SK-MEL-5 (cell line): ENCODE measurements at places on chromosomes 13 and 19.
A peak's percentile ranks its signal among the peaks of the same experiment; 100 is the strongest.

GRCh38 chr19:47486900-47487299 lies 2.9 kb upstream of the KPTN start:
- no peak for DNase-seq

- no peak for DNase-seq
Measured at GRCh38 chr19:2633693-2634075, 68.8 kb downstream of the GNG7 start.

GRCh38 chr13:51251480-51251879 lies 29.3 kb downstream of the FAM124A start:
- no peak for DNase-seq

GRCh38 chr13:36998624-36999041 lies 507 bp downstream of the ALG5 start:
- DNase-seq = peak; percentile 4

GRCh38 chr19:963486-963951 lies 20.6 kb upstream of the WDR18 start:
- no peak for DNase-seq

- DNase-seq = no peak
Measured at GRCh38 chr13:59479629-59480028, 684.1 kb downstream of the DIAPH3 start.

DNA sequence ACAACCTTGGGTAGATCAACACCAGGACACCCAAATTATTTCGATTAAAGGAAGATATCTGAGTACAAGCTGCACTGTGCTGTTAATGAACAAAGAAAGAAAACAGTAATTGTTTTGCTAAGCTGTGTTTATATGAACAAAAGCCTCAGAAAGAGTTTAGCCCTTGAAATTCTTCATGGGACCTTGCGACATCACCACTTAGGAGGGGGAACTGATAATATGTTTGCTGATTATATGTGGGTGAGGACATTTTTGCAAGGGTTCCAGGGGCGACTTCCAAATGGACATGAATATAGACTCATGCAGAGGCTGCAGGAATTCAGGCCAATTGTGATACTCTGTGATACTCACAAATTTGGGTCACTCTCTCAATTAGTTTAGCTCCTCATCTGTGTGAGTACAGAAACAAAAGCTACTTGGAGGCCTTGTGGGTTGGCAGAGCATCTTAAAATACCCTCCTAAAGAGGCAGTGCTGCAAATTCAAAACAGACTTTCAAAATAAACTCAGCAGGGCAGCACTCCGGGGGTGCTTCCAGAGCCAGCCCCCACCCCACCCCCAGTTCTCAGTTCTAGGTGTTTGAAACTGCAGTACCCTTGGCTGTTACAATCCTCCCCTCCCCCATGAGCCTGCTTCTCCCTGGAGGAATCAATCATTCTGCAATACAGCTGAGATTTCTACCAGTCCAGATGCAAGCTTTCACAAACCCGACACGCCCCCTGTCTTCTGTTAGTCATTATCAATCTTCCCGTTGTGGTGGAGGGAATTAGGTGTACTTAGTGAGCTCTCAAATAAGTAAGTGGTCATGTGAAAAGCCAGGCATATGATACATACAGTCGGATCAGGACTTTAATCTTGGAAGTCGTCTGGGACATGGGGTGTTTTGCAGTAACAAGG lies 97.0 kb upstream of the MBNL2 start:
- DNase-seq = no peak

GRCh38 chr19:33624586-33624985 lies 2.8 kb downstream of the CHST8 start:
- DNase-seq = no peak

DNA sequence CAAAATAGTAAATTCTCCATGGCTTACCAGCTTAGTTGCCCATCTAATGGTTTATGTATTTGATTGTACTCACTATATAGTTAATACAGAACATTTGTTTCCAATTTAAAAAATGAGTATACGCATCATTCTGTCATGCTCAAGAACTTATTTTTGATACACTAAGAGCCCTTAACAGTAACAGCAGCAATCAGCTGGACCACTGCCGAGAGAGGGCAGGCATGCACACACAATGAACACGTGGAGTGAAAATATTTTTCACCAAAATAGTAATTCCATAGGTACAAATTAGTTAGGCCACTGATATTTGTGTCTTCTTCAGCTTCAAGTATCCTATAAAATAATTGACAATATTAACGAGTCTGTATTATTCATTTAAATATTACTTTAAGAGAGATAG lies 109.9 kb downstream of the KLF12 start:
- DNase-seq = no peak
